ENCODE measurements at places on chromosomes 2 and 18. TPM values are rescaled to one million over a fixed set of nuclear protein-coding genes. Genes with fewer than 3 reads are reported as not detected.

- no peak overlapping the region for H3K4me3 ChIP-seq
- no peaks in the 10 kb centered on the region for H3K4me1 ChIP-seq
- H3K27me3 ChIP-seq, result no peaks in the 10 kb centered on the region
- DNase-seq, result no peak
- H3K36me3 ChIP-seq, result no peaks in the 10 kb centered on the region
Observed at GRCh38 chr18:37544217-37544616, 21.4 kb downstream of the CELF4 start.

DNA sequence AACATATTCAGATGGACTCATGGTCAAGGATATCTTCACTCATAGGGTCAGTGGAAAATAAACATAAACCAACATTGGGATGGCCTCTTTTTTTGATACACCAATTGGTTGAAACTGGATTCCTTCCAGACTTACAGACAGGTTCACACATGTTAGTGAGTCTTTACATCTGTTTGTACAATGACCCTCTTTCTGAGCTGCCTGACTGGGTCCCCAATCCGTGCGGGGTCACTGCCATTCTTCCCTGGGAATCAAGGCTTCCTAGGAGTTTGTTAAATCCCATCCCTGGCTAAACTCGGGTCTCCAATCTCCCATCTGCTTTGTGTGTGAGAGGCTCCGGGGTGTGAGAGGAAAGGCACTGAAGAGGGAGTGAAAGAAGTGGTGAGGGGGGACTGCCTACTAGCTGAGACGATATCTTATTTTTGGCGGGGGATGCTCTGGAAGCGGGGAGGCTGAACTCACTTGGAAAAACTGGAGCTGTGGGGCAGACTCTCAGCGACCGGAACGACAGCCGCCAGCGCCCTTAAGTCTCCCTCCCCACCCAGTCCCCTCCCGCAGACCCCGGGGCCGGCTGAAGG, 487 bp downstream of the STARD6 start:
- H3K27ac ChIP-seq, result no peak overlapping the region
- H3K36me3 ChIP-seq, result no peaks in the 10 kb centered on the region
- no peaks in the 10 kb centered on the region for H3K4me1 ChIP-seq
- H3K4me3 ChIP-seq, result peak overlapping the region; percentile 43
- H3K27me3 ChIP-seq, result no peaks in the 10 kb centered on the region

GRCh38 chr2:224309176-224309575, 92.7 kb downstream of the FAM124B start:
- H3K36me3 ChIP-seq, result no peaks in the 10 kb centered on the region
- H3K27me3 ChIP-seq, result no peaks in the 10 kb centered on the region
- no peak overlapping the region for H3K4me3 ChIP-seq
- no peak for DNase-seq
- no peaks in the 10 kb centered on the region for H3K4me1 ChIP-seq

DNA sequence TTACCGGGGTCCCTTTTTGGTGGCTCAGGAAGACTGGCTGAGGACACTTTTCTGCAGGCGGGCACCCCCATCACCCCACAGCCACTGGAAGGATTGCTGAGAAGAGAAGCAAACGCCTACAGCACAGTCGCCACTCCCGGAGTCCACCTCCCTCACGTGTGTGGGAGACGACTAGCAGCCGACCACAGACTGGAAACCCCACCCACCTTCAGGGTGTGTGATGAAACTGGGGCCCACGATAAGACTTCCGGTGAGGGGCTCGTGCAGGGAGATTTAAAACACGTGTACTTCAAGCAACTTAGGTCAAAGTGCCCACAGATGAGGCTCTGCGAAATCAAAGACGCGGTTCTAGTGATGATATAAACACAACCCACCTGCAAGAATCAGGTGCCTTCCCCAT, 26.3 kb downstream of the MBP start:
- no peak for DNase-seq
- peaks cover 16% of the 10 kb centered on the region for H3K4me1 ChIP-seq
- no peak overlapping the region for H3K27ac ChIP-seq
- H3K36me3 ChIP-seq, result no peaks in the 10 kb centered on the region
- H3K4me3 ChIP-seq, result no peak overlapping the region

GRCh38 chr2:159592441-159592840, 23.9 kb downstream of the BAZ2B start:
- H3K27me3 ChIP-seq, result no peaks in the 10 kb centered on the region
- H3K36me3 ChIP-seq, result no peaks in the 10 kb centered on the region
- no peaks in the 10 kb centered on the region for H3K4me1 ChIP-seq
- no peak overlapping the region for H3K27ac ChIP-seq

DNA sequence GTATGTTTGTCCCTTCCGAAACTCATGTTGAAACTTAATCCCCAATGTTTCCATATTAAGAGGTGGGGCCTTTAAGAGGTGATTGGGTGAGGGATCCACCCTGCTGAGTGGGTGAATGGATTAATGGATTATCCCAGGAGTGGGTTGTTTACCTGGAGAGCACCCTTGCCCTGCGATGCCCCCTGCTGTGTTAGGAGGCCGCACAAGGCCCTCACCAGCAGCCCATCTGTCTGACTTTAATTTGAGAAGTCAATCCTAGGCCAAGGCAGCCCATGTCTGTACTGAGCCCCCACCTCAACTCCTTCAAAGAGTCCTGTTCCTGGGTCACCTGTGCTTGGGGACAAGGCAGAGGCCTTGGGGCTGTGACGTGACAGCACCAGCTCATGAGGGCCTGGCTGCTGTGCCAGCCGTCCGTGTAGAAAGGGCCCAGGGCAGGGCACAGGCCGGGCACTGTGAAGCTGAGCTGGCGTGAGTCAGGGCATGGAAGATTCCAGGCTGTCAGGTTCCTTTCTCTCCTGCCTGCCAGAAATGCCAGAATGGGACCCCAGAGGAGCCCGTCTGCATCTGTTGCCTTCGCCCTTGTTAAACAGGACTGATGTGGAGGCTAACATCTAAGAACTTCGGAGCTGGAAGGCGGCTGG, 21.3 kb upstream of the TAF1B start:
- no peak for DNase-seq
- H3K4me3 ChIP-seq, result no peak overlapping the region
- no peak overlapping the region for H3K27ac ChIP-seq
- H3K27me3 ChIP-seq, result no peaks in the 10 kb centered on the region
- no peaks in the 10 kb centered on the region for H3K4me1 ChIP-seq
- no peaks in the 10 kb centered on the region for H3K36me3 ChIP-seq

GRCh38 chr2:235533616-235534385, 40.0 kb downstream of the AGAP1 start:
- H3K27ac ChIP-seq, result no peak overlapping the region
- no peak overlapping the region for H3K4me3 ChIP-seq
- no peak for DNase-seq
- no peaks in the 10 kb centered on the region for H3K27me3 ChIP-seq
- H3K36me3 ChIP-seq, result no peaks in the 10 kb centered on the region

DNA sequence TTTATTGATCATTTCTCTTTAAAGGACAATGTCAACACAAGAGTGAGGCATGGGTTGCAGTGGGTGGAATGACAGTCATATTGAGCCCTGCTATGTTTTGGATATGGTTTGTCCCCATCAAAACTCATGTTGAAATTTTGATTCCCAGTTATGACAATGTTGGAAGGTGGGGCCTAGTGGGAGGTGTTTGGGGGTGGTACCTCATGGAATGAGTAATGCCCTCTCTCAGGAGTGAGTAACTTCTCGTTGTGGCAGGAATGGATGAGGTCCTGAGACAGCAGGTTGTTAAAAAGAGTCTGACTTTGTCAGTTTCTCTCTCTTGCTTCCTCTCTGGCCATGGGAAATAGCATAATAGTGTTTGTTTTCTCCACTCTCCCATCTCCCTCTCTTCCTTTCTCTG, 345.3 kb downstream of the DCC start:
- no peaks in the 10 kb centered on the region for H3K4me1 ChIP-seq
- H3K36me3 ChIP-seq, result no peaks in the 10 kb centered on the region
- H3K27me3 ChIP-seq, result no peaks in the 10 kb centered on the region
- H3K27ac ChIP-seq, result no peak overlapping the region
- DNase-seq, result no peak

DNA sequence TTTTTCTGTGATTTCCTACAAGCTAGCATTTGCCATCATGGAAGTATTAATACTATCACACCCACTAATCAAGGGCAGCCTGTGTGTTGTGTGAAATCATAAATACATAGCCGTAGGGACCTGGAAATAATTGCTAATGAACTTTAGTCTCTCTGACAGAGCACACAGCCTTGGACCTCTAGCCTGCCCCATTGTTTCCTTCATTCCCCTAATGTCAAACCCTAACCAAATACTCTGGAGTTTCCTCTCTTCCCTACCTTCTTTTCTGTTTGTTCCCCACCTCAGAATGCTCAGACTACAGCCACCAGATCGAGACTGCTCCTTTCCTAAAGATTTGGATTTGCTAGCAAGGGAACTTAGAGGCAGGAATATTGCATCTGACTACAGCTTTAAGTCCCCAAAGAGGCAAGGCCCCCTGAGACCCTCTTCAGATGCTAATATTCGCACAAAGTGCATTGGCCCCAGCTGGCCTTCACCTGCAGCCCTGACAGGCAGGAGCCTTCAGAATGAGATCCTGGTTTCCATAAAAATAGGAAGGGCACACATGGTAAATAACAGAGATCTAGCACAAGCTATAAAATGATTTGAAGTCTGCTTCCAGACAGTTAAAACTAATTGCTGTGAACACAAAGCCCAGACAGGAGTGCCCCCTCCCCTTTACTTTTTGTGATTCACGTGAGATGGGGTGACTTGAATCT, 279.2 kb upstream of the DCC start:
- H3K27me3 ChIP-seq, result no peaks in the 10 kb centered on the region
- H3K4me3 ChIP-seq, result no peak overlapping the region
- H3K36me3 ChIP-seq, result no peaks in the 10 kb centered on the region
- H3K4me1 ChIP-seq, result no peaks in the 10 kb centered on the region

- no peak overlapping the region for H3K27ac ChIP-seq
- H3K4me3 ChIP-seq, result no peak overlapping the region
- DNase-seq, result no peak
Observed at GRCh38 chr18:6885992-6886796, 156.7 kb downstream of the ARHGAP28 start.

GRCh38 chr2:197310271-197310985, at the start of gene ANKRD44:
Gene ANKRD44, minus strand, starts transcription at chr2:197310780. Its CDS starts 176 bp downstream, at chr2:197310604.
- no peaks in the 10 kb centered on the region for H3K36me3 ChIP-seq
- peak within 1 kb of the TSS; percentile 85 for H3K27ac ChIP-seq
- H3K27me3 ChIP-seq, result no peaks in the 10 kb centered on the region
- peak; percentile 91 for DNase-seq
- H3K4me1 ChIP-seq, result peaks cover 22% of the 10 kb centered on the region

- H3K4me3 ChIP-seq, result no peak overlapping the region
- DNase-seq, result no peak
- H3K27ac ChIP-seq, result no peak overlapping the region
- no peaks in the 10 kb centered on the region for H3K27me3 ChIP-seq
- no peaks in the 10 kb centered on the region for H3K4me1 ChIP-seq
Observed at GRCh38 chr2:74572178-74572925, 17.8 kb downstream of the DOK1 start.

DNA sequence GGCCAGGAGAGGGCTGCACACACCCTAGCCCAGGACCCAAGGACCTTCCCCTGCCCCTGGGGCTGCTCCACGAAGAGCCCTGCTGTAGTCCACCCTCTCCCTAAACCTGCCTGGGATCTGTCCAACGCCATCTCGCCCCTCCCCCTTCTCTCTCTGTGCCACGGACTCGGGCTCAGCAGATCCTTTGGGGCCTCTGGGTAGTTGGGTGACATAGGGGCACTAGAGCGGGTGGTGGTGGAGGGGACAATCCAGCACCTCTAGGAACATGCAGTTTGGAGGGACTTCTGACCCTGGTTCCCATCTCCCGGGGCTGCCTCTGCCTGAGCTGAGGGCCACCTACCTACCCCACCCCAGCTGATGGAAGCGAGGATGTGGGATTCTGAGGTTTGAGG, 7.3 kb upstream of the CRYBA2 start:
- H3K27me3 ChIP-seq, result no peaks in the 10 kb centered on the region
- H3K4me1 ChIP-seq, result peaks cover 7% of the 10 kb centered on the region
- H3K4me3 ChIP-seq, result peak overlapping the region; percentile 46
- peak overlapping the region; percentile 97 for H3K27ac ChIP-seq
- peak; percentile 88 for DNase-seq

- no peak overlapping the region for H3K27ac ChIP-seq
- H3K36me3 ChIP-seq, result no peaks in the 10 kb centered on the region
- no peak overlapping the region for H3K4me3 ChIP-seq
- no peaks in the 10 kb centered on the region for H3K27me3 ChIP-seq
Observed at GRCh38 chr2:128374001-128374710, 55.5 kb upstream of the HS6ST1 start.

GRCh38 chr18:13889671-13890070, 25.7 kb downstream of the MC2R start:
- no peak overlapping the region for H3K27ac ChIP-seq
- H3K27me3 ChIP-seq, result no peaks in the 10 kb centered on the region

The CERKL gene
- total RNA-seq, result 0.46 TPM

The KLHL30 gene
- not detected for total RNA-seq

The LIMS4 gene
- total RNA-seq, result 2.9 TPM

The CNTNAP5 gene
- 0.43 TPM for total RNA-seq

The PMAIP1 gene
- 0.42 TPM for total RNA-seq

The MROH2A gene
- total RNA-seq, result not detected

The CFC1 gene
- 28.9 TPM for total RNA-seq

The BOLL gene
- total RNA-seq, result not detected

The C2orf66 gene
- total RNA-seq, result 0.25 TPM

The DSC1 gene
- total RNA-seq, result not detected

All from pancreas (tissue), 10 donors.